NCI-H2081 treated with DMSO at 0.1 percent for 48 hours (cell line): ENCODE measurements at places on chromosomes 3 and 15.

DNA sequence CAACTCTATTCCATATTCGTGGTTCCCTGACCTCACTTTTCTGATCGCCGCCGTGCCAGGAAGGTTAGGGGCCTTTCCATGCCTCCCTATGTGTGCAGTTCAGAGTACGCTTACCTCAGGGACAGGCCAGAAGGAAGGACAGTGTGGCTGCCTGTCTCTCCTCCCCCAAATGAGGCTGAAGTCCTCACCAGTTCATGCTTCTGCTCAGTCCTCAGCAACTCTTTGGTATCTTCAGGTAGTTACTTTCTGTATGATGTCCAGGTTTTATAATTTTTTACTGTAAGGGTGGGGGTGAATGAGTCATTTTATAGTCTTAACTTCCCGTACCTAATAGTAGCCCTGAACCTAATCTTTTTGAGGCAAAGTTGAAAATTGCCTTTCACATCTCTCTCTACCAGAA, 98.7 kb downstream of the VPS8 start:
- no peak for DNase-seq

DNA sequence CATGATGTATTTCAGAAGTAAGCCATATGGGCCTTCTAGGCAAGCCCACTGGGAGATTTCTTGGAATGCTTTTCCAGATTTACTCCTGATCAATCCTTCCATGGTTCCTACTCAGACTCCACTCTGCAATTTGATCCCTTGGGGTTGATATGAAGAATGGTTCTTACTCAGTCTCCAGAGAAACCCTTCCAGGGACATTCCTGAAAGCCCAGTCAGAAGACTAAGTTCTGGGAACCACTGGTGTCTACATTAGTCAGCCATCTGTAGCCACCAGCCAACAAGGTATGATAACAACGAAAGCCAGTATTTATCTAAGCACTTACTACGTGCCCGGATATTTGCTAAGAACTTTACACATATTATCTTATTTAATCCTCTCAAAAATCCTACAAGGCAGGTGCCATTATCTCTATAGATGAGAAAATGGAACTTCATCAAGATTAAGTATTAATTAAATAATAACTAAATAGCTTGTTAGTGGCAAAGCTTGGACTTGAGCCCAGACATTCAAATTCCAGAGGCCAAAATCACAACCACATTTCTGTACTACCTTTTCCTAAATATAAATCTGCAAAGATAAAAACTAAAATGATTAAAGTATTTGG, 32.7 kb downstream of the ZNF385D start:
- no peak for DNase-seq

GRCh38 chr3:34107669-34108068, 309.2 kb downstream of the PDCD6IP start:
- DNase-seq = no peak

DNA sequence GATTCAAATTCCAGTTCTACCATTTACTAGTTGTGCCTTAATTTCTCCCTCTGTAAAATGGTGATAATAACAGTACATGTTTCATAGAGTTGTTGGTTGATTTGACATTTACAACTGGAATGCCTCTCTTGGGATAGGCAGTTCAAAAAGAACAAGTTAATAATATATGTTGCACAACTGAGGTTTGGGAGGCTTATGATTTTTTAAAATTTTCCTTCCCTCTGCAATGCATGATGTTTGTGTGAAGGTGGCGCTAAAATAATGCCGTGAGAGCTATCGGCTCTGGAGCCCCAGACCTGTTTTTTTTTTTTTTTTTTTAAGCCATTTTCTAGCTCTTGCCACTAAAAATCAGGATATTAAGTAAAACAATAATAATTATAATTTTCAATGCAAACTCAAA, 18.6 kb downstream of the DNAJB11 start:
- no peak for DNase-seq

- no peak for DNase-seq
These were observed 1.6 kb downstream of the EIF4E3 start for GRCh38 chr3:71723452-71724170.

- DNase-seq = no peak
These were observed 89.3 kb upstream of the DGKG start for GRCh38 chr3:186451371-186451770.

DNA sequence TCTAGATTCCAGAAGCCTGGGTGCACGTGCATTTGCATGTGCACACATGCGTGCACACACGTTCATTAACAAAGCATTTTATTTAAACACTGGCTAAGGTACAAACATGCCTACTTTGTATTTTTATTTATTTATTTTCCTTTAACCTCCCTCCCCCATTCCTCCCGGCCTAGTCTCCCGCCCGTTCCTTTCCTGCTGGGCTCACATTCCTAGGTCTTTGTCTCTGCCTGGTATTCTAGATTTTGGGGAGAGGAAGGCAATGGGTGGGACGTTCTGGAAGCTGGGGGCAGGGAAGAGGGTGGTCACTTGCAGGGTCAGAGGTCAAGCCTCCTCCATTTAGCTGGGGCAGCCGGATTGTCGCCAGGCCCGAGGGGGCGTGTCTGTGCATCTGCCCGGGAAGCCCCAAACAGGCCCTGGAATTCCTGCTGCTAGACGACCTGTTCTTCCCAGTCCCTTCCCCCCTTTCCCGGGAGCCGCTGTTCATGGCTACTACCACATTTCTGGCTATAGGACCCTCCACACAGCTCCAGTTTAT, 51.8 kb downstream of the TRIM71 start:
- DNase-seq = no peak

- no peak for DNase-seq
These were observed 252.3 kb upstream of the ATP10A start for GRCh38 chr15:26115229-26115943.

DNA sequence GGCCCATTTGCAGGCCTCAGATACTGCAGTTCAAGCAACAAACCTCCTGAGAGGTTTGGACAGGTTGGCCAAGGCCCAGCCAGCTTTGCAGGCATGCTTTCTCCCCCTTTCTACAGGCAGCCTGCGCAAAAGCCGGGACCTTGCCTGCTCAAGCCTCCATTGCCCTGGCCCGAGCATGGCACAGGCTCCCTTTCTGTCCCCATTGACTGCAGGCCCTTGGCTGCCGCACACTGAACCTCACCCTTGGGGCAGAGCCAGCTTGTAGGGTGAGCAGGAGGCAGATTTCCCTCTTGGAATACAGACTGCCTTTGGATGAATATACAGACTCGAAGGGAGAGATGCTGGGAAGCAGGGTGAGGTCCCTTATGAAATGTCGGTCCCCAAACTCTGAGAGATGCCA, 461.7 kb upstream of the PROK2 start:
- no peak for DNase-seq

DNA sequence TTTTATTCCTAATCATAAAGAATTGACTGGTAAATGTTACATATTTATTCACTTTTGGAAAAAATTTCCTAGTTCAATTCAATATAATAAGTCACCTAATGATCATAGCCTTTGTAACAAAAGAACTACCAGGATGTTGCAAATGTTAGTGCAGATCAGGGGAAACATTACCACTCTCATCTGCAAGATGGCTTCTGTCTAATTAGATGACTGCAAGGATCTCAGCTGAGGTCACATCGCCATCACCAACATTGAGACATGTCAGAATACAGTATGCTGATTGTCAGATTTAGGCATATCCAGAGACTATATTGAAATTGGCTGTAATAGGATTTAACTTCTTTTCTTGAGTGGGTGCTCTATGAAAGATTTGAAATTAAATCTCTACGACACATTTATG, 431.4 kb upstream of the AGTR1 start:
- no peak for DNase-seq

DNA sequence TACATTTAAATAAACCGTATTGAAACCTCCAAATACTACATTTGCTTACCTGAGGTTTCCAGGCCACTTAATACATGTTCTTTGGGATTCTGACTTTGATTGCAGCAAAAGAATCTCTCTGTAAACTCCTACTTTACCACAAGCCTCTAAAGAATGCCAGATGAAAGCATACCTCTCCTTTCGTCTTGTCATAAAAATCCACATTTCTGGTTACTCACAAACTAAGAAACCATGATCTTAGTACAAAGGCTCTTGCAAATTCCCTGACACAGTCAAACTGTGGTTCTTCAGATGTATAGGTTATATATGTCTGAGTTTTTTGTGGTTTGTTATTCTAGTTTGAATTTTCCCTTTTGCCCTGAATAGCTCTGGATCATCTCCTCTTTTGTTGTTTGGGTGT, 188.4 kb downstream of the RAP2B start:
- DNase-seq = no peak

DNA sequence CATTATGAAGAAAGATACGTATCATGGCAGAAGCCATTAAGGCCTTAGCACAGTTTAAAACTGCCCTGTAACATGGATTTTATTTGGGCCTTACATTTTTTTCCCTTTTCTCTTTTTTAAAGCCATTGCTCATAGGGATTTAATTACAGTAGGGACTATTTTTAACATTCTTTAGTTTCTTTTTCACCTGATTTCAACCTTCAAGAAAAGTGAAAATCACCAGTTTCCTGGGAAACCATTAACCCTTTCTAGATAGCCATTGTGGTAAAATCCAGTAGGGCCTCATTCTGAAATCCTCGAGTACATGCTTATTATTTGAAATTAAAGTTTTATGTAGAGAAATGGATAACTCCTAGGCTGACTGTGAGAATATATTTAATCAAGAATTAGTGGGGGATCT, 3.1 kb downstream of the SPRED1 start:
- no peak for DNase-seq

DNA sequence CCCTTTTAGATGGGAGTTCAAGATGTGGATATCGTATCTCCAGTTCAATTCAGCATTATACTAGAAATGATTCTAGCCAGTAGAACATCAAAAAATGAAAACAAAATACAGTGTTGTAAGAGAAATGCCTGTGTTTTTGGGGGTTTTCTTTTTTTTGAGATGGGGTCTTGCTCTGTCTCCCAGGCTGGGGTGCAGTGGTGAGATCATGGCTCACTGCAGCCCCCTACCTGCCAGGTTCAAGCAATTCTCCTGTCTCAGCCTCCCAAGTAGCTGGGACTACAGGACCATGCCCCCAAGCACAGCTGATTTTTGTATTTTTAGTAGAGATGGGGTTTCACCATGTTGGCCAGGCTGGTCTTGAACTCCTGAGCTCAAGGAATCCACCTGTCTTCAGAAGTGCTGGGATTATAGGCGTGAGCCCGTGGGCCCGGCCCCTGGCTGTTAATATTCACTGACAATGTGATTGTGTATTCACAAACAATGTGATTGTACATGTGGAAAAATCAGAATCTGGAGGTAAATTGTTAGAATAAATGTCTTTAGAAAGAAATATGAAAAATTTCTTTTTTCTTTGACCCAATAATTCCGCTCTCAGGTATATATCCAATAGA, 59.0 kb downstream of the ARIH1 start:
- DNase-seq = no peak

- DNase-seq = no peak
These were observed 161.0 kb upstream of the CCDC54 start for GRCh38 chr3:107216229-107216628.

DNA sequence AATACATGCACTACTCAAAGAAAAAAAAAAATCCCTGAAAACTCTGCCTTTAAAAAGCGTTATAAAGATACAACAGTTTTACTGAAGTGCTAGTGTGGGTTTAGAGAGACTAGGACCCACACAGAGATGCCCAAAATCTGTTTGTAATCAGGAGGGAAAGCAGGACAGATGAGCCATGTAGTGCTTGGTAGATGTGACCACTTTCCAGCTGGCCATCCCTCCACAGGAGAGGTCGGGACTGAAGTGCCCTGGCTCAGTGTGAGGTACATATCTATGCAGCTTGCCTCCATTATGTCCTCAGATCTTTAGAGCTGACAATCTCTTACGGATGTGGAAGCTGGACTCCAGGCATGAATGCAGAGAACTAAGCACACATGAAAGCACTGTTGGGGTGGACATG, 57.5 kb upstream of the NANOGP8 start:
- no peak for DNase-seq

- DNase-seq = no peak
These were observed 267.7 kb downstream of the TJP1 start for GRCh38 chr15:29554531-29554930.

GRCh38 chr3:43496740-43497375, 125.0 kb downstream of the ANO10 start:
- DNase-seq = no peak

- DNase-seq = no peak
These were observed 78.5 kb upstream of the SNRPA1 start for GRCh38 chr15:101373577-101373976.

DNA sequence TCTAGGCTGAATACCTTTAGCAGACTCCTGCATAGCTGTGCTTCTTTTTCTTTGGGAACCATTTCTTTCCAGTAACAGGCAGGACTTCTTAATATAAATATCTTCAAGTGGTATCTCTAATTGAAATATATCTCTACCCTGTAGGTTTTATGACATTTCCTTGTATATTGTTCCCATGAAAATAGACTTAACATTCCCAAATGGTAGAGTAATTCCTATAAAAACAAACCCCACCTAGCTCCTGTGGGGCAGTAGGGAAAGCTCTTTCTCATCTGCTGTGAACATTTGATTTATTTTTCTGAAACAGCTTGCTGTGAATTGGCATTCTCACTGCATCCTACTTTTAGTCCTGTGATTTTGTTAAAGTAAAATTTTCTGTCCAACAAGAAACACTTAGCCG, 20.8 kb downstream of the SELENOT start:
- no peak for DNase-seq

- DNase-seq = no peak
These were observed 47.0 kb upstream of the CTSH start for GRCh38 chr15:78991879-78992278.

GRCh38 chr3:129855832-129856419, 37.6 kb downstream of the TMCC1 start:
- DNase-seq = no peak

DNA sequence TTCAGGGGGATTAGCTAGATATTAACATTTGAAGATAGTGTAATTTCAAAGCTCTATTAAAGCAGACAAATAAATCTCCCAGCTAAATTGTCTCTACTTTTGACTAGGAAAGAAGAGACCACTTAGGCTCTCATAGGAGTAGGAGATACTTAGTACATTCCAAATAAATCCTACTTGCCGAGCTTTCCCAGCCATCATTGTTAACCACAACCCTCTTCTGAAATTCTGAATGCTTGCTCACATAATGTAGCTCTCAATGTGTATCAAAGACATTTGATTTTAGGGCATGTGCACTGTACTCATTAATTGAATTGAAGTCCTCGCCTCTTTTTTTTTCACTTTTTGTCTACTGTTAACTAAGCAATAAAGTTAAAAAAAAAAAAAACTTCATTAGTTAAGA, 598.2 kb upstream of the ADAMTS9 start:
- no peak for DNase-seq

DNA sequence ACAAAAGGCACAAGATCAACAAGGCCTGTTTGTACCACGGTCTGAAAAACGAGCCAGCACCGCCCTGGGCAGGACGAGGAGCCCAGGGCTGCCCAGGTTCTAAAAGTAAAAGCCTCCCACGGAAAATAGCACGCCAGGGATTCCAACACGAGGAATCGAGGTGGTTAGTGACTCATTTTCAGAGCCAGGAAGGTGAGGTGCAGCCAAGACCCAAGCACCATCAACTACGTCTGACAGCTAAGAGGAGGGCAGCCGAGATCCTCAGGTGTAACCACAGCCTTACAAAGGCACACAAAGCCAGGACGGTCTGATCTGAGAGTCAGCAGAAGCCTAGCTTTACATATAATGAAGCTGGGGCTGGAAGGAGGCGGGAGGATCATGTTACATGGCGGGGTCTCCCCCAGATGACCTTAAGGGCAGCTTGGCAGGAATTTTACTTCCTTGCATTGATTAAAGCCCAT, 52.5 kb downstream of the ATP10A start:
- DNase-seq = no peak

GRCh38 chr15:72169921-72170611, 27.5 kb downstream of the GRAMD2A start:
- no peak for DNase-seq
